ENCODE measurements at places on chromosomes 6 and 20. TPM values are rescaled to one million over a fixed set of nuclear protein-coding genes. Genes with fewer than 3 reads are reported as not detected.

- no peak for DNase-seq
Measured at GRCh38 chr6:97068211-97068610, 143.7 kb downstream of the KLHL32 start.

DNA sequence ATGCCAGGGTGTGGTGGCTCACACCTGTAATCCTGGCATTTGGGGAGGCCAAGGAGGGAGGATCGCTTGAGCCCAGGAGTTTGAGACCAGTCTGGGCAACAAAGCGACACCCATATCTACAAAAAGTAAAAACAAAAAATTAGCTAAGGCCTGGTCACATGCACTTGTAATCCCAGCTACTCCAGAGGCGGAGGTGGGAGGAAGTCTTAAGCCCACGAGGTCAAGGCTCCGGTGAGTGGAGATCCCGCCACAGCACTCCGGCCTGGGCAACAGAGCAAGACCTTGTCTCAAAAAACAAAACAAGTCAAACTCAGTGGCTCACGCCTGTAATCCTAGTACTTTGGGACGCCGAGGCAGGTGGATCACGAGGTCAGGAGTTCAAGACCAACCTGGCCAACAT lies 35.6 kb downstream of the SRSF3 start:
- no peak for DNase-seq

DNA sequence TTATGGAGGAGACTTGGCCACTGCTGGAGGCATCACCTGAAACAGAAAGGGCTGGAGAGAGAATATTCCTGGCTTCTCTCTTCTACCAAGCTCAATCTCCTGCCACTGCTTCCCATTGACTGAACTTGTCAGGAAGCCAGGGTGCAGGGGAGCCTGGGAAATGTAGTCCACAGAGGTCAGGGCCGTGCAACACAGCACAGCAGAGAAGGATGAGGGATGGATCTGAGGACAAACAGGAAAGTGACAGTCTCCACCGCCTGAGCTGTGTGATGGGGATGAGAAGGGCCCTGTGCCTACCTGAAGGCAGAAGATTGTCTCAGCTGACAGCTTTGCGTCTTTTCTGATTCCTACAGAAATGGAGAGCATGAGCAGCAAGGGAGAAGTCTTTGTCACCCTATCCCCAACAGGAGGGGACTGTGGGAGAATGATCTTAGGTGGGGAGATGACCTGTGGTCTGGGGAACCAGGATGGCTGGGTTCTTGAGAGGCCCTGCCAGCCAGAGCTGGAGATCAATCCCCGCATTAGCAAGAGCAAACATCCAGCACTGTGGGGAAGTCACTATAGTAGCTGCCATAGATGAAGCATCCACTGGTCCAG lies 114.2 kb downstream of the SNX5 start:
- peak; percentile 71 for DNase-seq

GRCh38 chr6:127051571-127052260 lies 66.8 kb upstream of the RSPO3 start:
- no peak for DNase-seq

- no peak for DNase-seq
Measured at GRCh38 chr20:57374343-57374930, 16.8 kb upstream of the RBM38 start.

DNA sequence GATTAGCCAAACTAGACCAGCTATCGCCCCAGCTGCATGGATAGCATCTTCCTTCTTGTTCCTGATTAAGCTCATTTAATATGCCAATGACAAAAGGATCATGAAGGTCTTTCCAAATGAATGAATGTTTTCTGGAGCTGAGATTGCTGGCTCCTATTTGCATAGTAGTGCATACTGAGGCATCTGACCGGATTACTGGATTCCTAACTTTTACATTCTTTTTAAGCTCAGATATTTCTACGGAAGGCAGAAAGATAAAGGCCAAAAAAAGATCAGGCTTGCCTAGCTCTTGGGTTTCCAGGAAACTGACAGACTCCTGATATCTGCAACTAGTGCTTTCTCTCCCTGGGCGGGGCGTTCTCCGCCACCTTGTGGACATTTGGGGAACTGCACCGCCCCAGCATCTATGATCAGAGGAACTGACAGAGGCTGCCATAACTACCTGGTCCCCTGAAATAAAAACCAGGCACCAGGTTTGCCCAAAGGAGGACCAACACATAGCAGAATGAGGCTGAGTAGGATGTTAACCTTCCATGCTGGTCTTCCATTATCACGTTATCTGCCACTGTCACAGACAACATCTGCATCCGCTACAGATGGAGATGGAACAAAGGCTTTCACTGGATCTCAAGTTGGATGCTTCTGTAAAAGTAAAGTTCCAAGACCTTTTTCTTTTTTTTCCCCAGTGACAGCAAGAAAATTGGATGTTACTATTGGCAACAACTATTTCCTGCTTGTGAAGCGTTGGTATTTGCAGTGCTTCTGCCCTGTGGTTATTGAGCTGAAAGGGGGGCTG lies 33.2 kb downstream of the NT5E start:
- peak; percentile 66 for DNase-seq

DNA sequence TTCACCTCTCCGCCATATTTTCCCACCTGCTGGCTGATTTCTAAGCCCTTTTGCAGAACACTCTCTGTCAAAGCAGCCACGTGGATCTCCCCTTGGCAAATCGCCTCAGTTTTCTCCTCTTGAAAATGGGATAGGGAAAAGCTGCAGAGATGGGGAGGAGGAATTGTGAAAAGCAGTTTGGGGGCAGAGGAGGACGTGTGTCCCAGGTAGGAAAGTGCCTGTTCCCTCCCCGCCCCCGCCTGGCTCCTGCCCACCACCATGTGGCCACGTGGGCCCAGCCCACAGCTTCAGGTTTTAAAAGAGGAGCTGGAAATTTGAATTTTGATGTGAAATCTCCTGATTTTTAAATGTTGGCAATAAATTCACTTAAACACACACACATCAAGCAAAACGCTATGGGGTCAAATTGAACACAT lies 3.6 kb upstream of the CEBPB start:
- no peak for DNase-seq

GRCh38 chr20:63771046-63771707 lies 31.6 kb downstream of the SLC2A4RG start:
- DNase-seq = peak; percentile 57

DNA sequence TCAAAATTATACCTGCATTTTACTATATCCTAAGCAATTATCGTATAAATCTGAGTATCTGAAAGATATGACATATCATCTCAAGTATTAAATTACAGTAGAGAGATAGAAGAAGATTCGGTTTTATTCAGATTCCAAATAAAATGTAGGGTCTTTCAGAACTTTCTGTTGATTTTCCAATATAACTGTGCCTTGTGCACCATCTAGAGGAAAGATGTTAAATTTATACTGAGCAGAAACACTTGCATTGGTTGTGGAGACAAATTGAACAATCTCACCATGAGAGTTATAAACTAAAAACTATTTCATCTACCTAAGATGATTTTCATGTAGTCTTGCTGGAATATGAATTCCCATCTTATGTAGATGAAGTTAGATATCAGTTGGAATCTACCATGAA lies 26.8 kb upstream of the HSF2 start:
- no peak for DNase-seq

DNA sequence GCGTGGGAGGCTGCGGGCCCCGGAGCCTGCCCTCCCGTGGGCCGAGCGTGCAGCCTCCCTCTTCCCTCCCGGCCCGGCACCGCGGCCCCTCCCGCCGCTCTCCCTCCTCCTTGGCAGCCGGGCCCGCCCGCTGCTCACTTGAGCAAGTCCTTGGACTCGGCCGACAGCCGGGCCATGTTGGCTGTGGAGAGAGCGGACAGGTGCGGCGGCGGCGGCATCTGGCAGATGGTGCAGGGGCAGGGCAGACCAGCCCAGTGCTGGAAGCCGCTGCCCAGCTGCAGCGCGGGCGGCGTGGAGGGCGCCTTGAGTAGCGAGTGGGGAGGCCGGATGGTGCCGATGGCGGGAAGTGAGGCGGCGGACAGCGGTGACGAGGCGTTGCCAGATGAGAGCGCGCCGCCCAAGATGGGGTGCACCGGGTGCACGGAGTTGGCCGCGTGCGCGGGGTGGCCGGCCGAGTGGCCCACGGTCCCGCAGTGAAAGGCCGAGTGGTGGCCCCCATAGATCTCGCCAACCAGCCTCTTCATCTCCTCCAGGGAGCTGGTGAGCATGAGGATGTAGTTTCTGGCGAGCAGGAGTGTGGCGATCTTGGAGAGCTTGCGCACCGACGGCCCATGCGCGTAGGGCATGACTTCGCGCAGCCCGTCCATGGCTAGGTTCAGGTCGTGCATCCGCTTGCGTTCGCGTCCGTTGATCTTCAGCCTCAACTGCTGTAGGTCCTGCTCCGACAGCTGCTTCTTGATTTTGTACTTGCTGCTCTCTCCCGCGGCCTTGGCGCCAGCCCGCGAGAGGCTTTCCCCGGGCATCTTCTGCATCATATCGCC lies 766 bp downstream of the OLIG3 start:
- no peak for DNase-seq

DNA sequence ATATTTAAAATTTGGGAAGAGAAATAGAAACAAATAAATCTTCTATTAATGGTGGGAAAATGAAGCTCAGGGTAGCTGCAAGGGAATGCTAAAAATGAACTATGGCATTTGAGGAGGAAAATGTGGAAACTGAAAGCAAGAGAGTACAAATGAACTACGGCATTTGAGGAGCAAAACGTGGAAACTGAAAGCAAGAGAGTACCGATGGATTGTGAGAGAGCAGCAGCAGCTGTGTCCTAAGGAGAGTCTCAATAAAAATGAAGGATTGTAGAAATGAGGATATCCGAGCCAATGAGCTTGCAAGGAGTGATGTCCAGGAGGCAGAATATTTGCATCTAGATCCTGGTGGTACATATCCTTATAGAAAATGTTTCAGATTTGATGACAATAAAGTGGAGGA lies 547.1 kb upstream of the ZNF337 start:
- DNase-seq = no peak

- no peak for DNase-seq
Measured at GRCh38 chr20:22687676-22688349, 103.4 kb upstream of the FOXA2 start.

DNA sequence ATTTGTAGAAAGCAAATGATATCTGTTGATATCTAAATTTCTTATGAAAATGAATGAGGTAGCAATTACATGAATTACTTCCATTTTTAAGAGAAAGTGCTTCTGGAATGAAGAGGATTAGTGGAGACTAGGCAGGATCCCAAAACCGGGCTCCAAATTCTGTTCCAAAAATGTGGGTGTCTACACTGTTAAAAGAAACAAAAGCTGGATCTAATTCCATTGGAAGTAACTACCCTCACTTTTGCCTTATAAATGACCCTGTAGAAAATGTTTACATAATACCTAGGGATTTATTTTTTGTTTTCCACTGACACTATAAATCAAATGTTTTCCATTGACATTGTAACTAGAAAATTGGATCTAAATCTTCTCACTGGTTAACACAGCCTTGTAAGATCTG lies 454.9 kb upstream of the JARID2 start:
- DNase-seq = no peak

- peak; percentile 82 for DNase-seq
Measured at GRCh38 chr6:34696189-34696738, 303 bp downstream of the ILRUN start.

- peak; percentile 52 for DNase-seq
Measured at GRCh38 chr6:25192590-25193459, 86.3 kb upstream of the CARMIL1 start.

PSORS1C1 gene
- total RNA-seq = 0.64 TPM

FERMT1 gene
- 1.0 TPM for total RNA-seq

SCP2D1 gene
- not detected for total RNA-seq

TSBP1 gene
- total RNA-seq = not detected

GNAS gene
- 1,482 TPM for total RNA-seq

CDYL gene
- total RNA-seq = 21.6 TPM

ANKEF1 gene
- 1.3 TPM for total RNA-seq

TNFAIP3 gene
- total RNA-seq = 3.2 TPM
